ENCODE measurements at places on chromosomes 7 and 10.

DNA sequence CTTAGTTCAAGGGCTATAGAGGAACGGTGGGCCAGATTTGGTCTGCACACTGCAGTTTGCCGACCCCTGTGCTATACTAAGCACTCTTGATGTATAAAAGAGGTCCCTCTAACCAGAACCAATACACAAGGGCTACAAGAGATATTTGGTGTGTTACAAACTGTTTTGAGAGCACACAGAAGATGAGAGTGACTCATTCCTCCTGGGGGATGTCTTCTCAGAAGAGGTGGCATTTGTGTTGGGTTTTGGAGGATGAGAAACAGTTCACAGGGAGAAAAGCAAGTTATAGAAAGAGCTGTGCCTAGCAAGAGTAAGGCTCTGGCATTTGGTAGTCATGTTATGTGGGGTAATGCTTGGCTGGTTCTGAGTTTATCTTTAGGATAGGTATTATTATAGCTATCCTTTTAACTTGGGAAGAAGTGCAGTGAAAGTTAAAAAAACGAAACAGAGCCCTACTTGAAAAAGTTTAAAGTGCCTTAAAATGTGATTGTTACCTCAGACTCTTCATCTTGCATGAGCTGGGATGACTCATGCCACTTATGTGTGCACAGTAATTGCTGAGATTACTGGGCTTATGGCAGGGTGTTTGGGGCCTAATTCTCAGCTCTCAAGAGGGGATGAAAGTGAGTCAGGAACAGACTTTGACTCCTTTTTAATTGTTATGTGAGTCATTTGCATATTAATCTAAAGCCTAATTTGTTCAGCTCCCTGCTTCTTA, 160.4 kb downstream of the KIF20B start:
- no peak for DNase-seq

DNA sequence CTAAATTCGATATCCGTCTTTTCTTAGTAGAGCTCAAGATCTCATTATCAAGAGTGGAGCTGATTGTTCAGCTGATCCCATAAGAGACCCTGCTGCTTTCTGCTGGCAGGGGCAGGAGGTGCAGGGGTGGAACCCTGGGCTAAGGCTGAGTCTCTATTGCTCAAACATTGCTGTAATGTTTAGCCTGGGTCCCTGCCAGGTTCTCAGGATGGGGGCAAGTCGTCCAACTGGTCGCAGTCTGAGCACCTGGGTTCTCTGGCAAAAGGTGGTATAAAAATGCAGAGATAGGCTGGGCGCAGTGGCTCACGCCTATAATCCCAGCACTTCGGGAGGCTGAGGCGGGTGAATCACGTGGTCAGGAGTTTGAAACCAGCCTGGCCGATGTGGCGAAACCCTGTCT, 62.0 kb upstream of the NRBF2 start:
- no peak for DNase-seq

GRCh38 chr10:109889867-109890266, 33.4 kb downstream of the XPNPEP1 start:
- DNase-seq: no peak

- peak; percentile 31 for DNase-seq
Measured at GRCh38 chr10:76581506-76582256, 1055.9 kb downstream of the KCNMA1 start.

DNA sequence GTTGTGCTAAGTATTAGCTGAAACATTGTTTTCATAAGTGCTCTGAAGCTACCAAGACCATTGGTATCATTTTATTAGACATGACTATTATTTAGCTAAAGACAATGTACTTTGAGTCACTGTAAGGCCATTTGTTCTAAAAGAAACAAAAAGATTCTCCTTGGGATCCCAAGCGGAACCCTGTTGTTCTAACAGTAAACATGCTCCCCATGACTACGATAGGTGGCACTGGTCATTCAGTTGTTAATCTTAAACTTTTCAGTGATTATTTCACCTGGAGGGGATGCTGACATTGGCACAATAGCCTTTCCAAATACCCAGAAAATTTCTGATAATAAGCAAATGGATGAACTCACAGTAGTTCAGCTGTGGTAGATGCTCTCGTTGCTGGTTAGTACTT, 715.0 kb downstream of the AUTS2 start:
- no peak for DNase-seq

DNA sequence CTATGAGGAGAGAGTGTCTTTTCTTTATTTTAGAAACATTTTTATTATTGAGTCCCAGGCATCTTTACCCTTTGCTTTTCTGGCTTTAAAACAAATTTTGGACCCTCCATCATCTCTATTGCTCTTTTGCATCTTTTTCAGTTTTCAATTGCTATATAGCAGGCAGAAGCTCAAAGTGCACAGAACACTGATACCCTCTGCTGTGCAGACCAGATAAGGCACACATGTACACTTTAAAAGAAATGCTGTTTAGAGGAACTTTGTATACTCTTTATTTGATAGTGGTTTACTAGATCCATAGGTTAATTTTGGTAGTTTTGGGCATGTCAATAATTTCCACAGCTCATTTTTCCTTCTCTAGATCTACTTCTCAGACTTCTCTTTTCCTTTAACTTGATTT, 324.2 kb downstream of the SH2D4B start:
- DNase-seq: no peak

DNA sequence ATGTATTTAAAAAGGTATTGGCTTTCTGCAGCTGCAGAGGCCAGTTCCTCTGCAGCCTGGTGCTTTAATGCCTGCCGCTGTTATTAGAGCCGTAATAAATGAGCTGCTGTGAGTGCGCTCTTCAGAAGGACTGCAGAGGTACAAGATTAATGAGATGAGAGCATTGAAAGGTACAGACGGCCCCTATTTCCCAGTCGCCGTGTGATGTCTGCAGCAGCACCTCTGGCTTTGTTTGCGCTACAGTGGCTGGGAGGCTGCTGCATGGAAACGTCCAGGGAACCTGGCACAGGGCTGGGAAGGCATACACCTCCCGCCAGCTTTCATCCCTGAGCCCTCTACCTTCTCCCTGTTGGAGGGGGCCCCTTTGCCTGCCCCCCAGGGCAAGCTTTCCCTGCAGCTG, 383.8 kb upstream of the ZMIZ1 start:
- no peak for DNase-seq

DNA sequence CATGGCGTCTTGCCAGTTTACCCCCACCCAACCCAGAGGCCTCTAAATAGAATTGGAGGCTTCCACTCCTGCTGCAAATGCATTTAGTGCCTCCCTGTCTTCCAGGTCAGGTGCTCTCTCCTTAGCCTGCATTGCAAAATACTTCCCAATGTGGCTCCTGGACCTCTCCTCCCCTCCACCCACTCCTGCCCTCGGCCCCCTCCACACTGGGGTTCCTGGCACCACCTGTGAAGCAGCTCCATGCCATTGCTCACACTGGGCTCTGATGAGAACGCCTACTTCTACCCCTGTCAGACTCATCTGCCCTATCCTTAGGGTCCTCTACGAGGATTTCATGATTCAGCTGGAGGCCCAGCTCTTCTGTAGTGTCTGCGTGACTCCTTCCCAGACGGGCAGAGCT, 37.4 kb downstream of the C10orf120 start:
- DNase-seq: no peak

DNA sequence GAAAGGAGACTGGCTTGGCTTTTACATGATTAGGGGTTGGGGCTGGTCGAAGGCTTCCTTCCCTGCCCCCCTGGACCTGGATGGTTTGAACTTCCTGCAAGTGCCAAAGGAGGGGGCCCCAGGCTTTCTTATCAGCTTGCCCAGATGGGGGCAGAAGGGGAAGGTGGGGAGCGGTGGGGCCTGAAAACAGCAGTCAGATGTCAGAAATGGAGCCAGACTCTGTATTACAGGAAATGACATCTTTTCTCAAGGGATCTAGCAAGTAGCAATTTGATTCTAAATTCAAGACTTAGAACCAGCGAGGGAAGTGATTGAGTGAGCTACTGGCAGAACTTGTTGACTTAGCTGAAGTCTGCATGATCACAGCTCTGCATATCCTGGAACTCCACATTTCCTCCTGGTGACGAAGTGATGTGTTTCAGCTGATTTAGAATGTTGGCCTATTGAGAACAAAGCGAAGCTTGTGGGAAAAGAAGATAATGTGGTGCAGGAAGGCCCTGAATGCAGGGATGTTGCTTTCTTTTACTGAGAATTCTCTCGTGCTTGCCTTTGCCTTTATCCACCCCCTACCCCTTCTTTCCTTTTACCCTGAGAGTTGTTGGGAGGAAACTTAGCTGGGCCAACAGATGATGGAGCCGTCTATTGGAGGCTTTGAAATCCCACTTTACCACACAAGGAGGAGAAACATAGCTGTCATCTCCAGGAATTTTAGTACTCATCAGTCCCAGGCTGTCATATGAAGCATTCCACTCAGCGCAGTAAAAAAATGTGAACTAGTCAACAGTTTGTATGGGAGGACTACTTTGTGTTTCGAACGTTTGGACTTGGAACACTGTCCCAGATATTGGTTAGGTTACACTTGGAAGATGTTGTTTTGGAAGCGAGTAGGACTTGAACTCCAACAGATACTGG, 43.2 kb downstream of the CCNY start:
- DNase-seq: peak; percentile 65

DNA sequence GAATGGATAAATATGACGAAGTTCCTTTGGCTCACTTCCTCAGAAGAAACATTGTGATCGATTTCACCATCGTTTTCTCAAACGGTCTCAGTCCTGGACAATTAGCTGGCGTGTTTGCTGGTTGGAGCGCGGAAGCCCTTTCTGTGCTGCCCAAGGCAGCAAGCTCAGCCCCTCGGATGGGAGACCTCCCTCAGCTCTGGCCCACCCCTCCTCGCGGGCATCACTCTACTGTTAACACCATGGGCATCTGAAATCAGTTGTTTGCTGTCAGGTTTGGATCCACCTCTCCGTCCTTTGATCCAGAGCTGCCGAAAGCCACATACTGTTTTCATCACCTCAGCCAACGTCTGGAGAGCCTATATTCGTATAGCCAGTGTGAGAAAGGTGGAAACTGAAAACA, 68.2 kb downstream of the C10orf143 start:
- DNase-seq: no peak

DNA sequence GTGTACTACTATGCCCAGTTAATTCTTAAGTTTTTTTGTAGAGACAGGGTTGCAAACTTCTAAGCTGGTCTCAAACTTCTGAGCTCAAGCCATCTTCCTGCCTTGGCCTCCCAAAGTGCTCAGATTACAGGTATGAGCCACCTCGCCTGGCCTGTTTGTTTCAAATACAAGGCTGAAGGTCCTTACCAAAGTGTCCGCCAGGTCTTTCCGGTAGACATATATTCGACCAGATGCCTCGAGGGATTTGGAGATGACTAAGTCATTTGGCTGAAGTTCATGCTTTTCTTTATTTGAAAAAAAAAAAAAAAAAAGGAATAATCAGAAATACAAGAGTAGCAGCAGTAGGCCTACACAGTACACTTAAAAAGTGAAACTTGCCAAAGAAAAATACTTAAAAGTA, 204.5 kb upstream of the CDCA7L start:
- DNase-seq: no peak

DNA sequence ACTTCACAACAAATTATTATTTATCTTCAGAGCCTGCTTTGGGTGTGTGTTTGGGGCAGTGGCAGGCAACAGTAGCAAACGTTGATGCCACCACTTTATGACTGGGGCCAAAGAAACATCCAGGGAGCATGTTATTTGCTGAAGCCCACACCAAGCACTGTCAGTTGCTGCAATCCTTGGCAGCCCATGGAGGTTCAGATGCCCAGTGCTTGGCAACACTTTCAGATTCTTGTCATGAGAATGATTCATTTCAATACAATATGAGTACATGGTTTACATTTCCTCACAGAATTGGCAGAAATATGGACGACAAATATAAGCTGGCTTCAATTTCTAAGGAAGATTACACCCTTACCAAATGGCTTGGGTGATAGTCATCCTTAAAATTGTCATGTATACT, 46.5 kb upstream of the GLI3 start:
- DNase-seq: no peak

DNA sequence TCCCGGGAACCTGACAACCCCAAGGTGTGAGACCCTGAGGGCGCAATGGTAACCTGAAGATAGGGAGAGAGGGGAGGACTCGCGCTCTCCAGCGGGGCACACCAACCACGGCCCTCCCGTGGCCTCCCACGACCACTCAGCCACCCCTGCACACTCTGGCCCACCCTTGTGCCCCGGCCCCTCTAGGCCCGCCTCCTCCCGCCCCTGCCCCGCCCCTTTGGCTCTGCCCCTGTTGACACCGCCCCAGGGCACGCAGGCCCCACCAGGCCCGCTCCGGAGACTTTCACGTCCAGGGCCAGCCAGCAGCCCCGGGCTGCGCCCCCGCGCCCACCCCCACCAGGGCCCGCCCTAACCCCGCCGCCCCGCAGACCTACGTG, 10.9 kb downstream of the ATG9B start:
- no peak for DNase-seq

- DNase-seq: no peak
Measured at GRCh38 chr10:84499846-84500245, 171.5 kb downstream of the CCSER2 start.

DNA sequence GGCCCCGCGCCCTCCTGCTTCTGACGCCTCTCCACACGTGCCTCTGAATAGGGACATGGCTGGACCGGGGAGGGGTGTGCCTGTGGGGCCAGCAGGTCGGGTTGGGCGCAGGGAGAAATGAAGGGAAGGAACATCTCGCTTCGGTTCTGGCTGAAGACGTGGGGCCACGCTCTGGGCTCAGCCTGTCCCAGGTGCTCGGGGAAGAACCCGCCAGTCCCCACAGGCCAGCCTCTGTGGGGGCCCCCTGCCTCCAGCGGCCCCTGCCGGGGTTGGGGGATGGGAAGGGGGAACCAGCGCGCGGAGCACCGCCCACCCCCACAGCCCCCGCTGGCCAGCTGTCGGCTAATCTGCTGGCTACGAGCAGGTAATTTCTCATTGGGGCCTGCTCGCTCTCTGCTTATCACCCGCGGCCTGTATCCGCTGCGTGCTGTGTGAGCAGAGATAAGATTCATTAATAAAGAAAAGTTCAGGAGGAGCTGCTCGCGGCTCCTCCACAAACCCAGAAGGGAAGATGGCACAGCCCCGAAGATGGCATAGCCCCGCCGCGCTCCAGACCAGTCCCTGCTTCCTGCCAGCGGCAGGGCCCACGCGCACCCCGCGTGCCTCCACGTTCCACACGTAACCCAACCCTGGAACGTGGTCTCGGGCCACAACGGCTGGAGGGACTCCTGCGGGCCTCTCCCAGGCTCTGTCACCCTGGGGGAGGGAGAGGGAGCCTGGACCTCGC, 186.2 kb downstream of the ELFN1 start:
- DNase-seq: peak; percentile 24

- DNase-seq: no peak
Measured at GRCh38 chr7:42085531-42085930, 151.5 kb downstream of the GLI3 start.

GRCh38 chr7:18820981-18821380, 296.5 kb downstream of the TWIST1 start:
- DNase-seq: no peak

- no peak for DNase-seq
Measured at GRCh38 chr10:79166312-79166721, 97.6 kb downstream of the ZMIZ1 start.

GRCh38 chr7:77855371-77856083, 57.0 kb downstream of the PHTF2 start:
- DNase-seq: no peak

DNA sequence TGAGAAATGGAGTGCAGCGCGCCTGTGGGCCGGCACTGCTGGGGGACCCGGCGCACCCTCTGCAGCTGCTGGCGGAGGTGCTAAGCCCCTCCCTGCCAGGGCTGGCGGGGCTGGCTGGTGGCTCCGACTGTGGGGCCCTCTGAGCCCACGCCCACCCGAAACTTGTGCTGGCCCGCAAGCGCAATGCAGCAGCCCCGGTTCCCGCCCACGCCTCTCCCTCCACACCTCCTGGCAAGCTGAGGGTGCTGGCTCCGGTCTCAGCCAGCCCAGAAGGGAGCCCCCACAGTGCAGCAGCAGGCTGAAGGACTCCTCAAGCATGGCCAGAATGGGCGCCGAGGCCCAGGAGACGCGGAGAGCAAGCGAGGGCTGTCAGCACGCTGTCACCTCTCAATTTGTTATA, 1063.0 kb upstream of the AUTS2 start:
- DNase-seq: no peak
